WTC11 (cell line): ENCODE measurements at places on chromosomes 3 and 15. TPM values are rescaled to one million over a fixed set of nuclear protein-coding genes. Genes with fewer than 3 reads are reported as not detected.

DNA sequence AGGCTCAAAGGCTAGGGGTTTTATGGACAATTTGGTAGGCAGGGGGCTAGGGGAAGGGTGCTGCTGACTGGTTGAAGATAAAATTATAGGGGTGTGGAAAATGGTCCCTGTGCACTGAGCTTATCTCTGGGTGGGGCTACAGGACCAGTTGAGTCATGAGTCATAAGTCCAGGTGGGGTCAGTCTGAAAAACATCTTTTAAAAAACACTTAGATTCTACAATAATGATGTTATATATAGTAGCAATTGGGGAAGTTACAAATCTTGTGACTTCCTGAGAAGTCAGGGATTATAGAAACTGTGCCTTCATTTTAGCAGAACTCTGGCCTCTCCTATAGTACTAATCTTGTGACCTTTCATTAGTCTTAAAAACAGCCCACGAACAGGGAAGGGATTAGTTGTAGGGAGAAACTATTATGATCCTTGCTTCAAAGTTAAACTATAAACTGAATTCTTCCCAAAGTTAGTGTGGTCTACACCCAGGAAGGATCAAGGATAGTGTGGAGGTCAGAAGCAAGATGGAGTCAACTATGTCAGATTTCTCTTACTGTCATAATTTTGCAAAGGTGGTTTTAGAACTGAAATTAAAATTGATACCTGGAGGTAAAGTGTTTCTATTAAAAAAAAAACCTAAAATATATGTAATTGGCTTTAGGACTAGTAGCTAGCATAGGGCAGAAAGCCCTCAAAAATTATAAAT is 130.1 kb downstream of the P2RY1 start:
- no peak for DNase-seq

Gene CCDC39
- total RNA-seq: 0.44 to 0.98 TPM in 2 of 3 replicates, not detected in the other

- DNase-seq: no peak
Observed at GRCh38 chr3:37295925-37296324, 121.5 kb upstream of the LRRFIP2 start.

- peak; percentile 76 for DNase-seq
Observed at GRCh38 chr15:70451821-70452653, 311.3 kb downstream of the UACA start.

Gene CPEB1
- 2.5 to 3.9 TPM (median 3.2 TPM) in 3 replicates for total RNA-seq
